CD4-positive, alpha-beta T cell treated with Interleukin-4 for 4 hours (primary cell): ENCODE measurements at places on chromosomes 11 and 22.

GRCh38 chr11:133531458-133531857 lies 843 bp downstream of the OPCML start:
- DNase-seq: no peak

- no peak for DNase-seq
These were observed 40.0 kb upstream of the PRDM11 start for GRCh38 chr11:45106440-45106839.

- DNase-seq: no peak
These were observed 14.7 kb downstream of the ABTB2 start for GRCh38 chr11:34343153-34343552.

DNA sequence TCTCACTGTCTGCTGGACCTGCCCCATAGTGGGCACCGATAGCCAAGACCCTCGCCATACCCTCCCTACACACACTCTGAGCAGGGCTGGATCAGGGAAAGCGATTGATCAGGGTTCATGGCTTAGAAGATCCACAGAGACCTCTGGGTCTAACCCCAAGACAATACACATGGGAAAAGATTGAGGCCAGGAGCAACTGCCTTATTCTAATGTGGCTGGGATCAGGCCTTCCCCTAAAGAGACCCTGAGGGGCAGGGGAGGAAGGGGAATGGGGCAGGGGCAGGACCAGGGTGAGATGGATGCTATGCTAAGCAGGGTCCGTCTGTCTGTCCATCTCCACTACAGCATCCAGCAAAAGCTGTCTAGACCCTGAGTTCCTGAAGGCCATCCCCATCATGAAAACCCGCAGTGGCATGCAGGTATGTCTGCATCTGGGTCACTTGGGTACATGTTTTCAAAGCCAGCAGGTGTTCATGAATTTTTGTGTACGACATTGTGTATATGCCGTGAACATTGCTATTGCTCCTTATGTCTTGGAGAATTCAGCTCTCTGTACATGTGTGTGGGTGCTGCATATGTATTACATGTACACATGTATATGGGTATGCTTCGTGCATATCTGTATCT lies 15.3 kb upstream of the RELT start:
- DNase-seq: no peak

DNA sequence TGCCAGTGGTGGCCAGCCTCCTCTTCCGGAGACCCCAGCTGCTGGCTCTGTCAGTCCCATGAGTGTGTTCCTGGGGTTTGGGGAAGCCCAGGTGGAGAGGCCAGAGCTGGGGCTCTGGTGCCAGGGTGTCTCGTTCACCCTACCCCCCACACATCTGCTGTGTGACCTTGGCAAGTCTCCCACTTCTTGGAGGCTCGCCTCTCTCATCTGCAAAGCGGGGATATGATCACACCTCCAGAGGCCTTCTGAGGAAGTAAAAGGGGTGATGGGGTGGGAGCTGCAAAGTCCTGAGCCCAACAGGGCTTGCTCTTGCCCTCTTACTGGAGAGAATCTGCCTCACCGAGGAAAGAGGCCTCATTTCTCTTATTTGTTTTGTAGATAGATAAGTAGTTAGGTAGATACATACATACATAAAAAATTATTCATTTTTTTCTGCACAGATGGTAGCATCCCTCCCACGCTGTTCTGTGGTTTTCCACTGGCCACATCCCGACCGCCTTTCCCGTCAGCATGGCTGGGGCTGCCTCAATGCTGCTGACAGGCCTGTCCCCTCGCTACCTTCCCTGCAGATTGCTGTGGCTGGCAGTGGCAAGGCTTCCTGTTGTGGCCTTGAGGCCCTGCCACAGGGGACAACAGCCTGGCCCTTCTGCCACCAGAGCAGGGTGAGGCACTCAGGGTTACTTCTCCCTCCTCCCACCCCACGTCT lies 23.9 kb downstream of the MYO7A start:
- peak; percentile 34 for DNase-seq

DNA sequence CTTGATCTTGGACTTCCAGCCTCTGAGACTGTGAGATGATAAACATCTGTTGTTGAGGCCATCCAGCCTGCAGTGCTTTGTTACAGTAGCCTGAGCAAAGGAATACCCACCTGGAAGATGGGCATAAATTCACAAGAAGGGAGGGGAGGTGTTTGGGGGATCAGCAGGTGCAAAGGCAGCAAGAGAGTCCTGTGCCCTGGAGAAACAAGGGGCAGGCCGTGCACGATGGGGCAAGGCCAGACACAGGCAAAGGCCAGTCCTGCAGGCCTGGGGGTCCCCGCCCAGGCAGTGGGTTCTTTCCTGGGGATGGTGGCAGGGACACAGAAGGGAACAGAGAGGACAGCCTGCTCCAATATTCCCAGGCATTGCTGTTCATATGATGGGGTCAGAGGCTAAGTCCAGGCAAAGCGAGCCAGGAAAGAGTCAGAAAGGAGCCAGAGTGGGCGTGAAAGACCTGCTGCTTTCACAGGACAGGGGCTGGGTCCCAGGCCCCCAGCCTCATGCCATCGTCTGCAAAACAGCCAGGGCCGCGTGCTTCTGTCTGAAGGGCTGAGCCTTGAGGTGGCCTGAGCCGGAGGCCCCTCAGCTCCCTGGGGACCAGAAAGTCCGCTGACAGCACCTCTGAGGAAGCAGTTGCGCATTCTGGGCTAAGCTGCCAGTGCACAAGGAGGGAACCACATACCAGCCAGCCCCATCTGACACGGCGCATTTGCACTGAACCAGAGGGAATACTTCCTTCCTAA lies 48.8 kb downstream of the MYEOV start:
- no peak for DNase-seq

DNA sequence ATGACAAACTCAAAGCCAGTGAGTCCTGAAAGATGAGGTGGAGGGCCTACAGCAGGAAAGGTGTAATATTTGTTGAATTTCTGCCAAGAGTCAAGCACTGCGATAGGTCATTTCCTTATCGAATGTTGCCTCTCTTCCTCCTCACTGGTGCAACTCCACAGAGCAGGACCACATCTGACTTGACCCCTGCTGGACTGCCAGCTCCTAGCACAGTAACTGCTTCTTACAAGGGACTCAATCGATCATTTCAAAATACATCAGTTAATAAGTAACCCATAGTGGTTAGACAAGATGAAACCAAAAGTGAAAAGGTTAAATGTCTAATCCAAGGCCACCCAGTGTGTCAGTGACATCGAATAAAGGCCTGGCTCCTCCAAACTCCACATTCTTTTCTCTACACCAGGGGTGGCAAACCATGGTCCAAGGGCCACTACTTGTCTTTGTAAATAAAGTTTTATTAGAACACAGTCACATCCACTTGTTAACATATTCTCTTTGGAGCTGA lies 98.5 kb upstream of the CSNK2A3 start:
- DNase-seq: no peak

GRCh38 chr11:132452616-132453015 lies 1079.7 kb downstream of the OPCML start:
- DNase-seq: no peak

GRCh38 chr22:20926243-20926642 lies 9.0 kb downstream of the CRKL start:
- DNase-seq: no peak

DNA sequence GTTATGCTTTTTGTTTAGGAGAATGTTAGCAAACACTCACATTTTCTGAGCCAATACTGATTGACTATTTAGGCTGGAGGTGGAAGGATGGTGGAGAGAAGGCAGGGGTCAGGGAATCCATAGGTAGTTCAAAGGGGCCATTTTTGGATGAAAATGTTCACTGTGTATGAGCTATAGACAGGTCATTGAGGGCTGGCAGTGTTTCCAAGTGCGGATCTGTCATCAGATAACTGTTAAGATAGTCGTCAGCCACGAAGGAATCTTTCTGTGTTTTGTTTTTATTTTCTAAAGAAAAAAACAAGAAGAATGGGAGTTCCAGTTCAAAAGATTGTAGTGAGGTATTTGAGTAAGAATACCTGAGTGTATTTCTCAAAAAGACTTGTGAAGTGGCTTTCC lies 3.1 kb downstream of the KCNJ5 start:
- DNase-seq: no peak

- no peak for DNase-seq
These were observed 74.4 kb upstream of the KCNA4 start for GRCh38 chr11:30091246-30091645.

DNA sequence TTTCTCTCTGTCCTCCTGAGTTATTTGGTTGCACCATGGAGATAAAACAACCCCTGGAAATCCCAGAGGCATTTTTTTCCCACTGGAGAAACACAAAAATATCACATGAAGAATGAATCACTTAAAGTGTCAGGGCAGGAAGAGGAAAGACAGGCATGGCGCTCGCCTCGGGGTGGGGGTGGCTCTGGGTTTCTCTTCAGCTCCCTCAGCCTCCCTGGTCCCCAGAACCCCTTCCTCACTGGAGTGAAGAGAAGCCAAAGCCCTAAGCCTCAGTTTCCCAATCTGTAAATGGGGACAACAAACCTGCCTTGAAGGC lies 938 bp downstream of the SHISAL1 start:
- no peak for DNase-seq

DNA sequence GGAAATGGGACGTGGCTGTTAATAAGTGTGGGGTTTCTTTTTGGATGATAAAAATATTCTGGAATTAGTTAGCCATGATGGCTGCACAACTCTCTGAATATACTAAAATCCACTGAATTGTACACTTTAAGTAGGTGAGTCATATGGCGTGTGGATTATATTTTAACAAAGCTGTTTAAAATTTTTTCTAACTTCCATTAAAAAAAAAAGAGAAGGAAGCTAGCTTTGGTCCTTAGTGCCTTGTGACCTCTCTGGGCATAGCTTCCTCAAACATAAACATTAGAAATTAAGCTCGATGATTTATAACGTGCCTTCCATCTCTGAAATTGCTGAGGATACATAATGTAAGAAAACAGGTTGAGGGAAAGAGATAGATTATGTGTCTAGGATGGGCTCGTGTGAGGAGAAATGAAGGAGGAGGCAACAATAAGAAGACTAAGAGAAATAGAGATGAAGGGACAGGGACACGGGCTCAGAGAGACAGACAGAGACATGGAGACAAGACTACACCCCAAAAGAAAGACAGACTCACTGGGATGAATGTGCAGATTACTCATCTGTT lies 20.0 kb downstream of the IRAG1 start:
- no peak for DNase-seq

- no peak for DNase-seq
These were observed 143.0 kb downstream of the APIP start for GRCh38 chr11:34773211-34773610.

DNA sequence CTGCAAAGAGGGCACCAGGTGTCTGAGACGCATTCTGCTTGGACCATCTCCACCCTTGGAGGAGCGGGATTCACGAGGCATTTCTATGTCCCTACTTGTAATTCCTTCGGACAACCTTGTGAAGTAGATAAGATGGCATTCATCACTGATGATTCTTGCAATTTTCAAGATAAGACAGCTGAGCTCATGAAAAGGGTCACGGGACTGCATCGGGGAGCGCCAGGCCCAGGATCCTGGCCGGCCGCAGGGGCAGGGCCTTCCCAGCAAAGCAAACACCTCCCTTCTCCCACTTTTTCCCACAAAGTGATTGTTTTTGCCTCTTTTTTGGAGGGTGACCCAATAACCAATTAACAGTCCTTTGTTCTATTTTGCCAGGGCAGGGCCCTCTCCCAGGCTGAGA lies 8.4 kb downstream of the LIF start:
- no peak for DNase-seq

- peak; percentile 71 for DNase-seq
These were observed 605 bp upstream of the COPB1 start for GRCh38 chr11:14500181-14500651.

DNA sequence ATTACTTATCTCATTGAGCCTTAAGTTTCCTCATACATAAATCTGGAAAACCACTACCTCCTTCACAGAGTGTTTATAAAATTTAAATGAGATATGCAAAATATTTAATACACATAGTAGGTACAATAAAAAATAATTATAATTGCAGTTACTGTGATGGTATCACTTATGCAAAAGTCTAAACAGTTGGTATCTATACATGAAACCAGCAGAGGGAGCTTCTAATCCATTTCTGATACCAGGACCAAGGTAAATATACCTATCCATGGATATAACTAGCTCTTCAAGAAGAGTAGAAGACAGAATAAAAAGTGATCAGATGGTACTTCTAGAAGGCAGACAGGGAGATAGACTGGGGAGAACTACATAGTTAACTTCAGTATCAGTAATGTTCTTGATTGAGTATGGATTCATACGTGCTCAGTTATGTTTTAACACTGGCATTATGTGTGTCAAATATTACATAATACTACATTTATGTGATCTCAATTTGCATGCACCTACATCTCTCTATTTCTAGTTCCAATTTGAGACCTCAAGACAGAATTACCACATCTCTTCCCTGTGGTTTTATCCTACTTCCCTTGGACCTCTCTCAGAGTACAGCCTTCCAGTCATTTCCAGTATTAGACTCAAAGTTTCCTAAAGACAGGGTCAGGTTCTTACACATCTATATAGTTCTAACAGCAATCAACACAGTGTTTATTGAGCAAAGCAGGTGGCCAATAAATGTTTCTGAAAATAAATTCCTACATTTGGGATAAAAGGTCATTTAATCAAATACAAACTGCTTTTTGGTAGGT lies 13.7 kb upstream of the TSG101 start:
- DNase-seq: peak; percentile 54

DNA sequence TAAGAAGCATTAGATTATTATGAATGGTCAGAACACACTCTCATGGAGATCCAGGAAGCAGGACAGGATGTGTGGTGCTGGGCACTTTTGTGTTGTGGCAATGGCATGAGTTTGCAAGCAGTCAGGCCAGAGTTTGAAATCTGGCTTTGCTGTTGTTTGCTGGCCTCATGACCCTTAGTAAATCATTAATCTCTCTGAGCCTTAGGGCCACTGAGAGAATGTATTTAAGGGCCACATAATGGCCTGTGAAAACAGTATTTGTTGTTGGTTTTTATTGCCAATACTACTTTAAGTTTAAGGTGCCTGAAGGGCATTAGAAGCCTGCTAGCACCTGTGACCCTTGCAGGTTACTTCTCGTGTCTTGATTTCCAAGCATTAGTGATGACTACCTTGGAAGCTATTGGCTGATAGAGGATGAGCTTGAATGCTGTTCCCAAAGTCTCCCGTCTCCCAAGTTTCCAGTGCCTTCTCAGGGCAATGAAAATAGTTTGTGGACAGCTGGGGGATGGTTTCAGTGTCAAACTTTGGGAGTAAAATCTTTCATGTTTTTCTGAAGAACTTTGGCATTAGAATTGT lies 24.6 kb downstream of the STIM1 start:
- DNase-seq: no peak

DNA sequence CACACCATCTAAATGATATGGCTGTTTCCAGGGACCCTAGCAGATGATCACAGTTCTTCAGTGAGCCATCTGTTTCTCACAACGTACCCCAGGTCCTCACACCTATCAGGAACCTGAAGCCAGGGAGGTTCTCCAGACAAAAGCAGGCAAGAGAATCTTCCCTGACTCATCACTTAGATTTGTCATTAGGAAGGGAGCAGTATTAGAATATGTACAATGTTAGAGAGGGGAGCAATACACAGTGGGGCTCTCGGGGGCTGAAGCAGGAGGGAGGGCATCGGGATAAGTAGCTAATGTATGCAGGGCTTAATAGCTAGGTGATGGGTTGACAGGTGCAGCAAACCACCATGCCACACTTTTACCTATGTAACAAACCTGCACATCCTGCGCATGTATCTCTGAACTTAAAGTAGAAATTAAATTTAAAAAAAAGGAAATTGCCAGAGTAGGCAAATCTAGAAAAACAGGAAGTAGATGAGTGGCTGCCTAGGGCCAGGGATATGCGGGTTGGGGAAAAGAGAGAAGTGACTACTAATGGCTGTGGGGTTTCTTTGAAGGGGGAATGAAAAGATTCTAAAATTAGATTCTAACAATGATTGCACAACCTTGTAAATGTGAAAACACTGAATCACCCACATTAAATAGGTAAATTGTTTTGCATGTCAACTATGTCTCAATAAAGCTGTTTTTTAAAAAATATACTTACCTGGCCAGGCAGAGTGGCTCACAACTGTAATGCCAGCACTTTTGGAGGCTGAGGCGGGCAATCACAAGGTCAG lies 14.4 kb downstream of the C22orf42 start:
- DNase-seq: peak; percentile 27
